Activated T-cell treated with anti-CD3 and anti-CD28 coated beads for 48 hours (primary cell): ENCODE measurements at places on chromosomes 6 and 20.

DNA sequence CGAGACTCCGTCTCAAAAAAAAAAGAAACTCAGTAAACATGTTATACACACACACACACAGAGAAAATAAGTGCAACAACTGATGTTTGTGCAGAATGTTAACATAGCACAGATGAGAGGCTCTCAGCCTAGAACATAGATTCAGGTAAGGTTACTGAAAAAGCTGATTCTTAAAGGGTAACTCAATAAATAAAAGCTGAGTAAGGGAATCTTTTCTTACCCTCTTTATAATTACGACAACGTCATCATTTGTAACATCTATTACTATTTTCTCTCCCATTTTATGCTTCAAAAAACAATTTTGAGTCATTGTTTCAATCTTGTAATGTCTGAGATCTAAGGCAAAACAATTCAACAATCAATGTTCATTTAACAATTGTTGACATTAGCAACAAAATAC is 644.8 kb downstream of the RFPL4B start:
- DNase-seq = no peak

GRCh38 chr20:47501482-47502270 is at the start of gene NCOA3:
Gene NCOA3, plus strand, starts transcription at chr20:47501887. Its CDS starts 120,361 bp downstream, at chr20:47622248.
- DNase-seq = peak; percentile 97

DNA sequence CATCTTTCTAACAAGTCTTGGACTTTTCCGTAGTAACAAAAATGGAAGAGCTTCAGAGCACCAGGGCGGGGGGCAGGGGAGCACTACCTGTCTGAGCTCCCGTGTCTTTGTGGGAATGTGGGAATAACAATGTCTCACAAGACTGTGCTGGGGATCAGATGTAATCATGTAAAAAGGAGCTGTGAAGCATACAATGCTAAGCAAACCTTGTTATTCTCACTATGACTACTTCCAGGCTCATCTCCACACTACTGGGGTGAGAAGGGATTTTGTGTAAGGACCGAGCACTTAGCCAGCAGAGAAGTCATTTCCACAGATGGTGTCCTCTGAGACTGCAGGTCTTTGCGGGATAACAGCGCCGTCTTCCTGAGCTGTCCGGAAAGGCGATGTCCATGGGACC is 27.1 kb downstream of the PRR18 start:
- no peak for DNase-seq

DNA sequence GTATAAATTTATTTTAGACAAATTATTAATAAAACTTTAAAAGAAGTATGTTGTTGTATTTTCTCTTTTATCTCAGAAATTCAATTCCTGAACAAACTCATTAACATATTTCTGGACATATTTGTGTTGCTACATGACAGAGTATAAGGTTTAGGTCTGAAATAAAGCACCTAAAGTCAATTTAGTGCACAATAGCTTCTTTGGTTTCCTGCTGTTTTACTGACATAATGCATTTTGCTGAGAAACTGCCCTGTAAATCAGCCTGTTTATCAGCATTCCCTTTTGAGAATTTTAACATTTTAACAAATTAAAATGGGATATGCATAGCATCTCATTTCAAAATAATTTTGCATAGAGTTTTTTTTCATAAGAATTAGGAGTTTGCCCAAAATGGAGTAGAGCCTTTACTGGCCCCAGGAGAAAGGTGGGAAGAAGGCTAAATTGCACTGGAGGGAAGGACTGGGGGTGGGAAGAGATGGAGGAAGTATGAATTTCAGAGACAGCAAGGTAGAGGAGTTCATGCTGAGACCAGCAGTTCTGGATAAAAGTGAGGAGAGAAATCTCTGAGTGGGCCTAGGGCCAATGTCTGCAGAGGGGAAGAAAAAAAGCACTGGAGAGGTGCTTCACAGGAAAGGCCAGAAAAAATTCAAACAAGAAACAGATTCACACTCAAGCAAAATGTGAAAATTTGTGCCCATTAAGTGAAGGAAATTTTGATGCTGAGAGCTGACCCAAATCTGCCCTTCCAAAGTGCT is 324.2 kb upstream of the HSF2 start:
- DNase-seq = no peak

DNA sequence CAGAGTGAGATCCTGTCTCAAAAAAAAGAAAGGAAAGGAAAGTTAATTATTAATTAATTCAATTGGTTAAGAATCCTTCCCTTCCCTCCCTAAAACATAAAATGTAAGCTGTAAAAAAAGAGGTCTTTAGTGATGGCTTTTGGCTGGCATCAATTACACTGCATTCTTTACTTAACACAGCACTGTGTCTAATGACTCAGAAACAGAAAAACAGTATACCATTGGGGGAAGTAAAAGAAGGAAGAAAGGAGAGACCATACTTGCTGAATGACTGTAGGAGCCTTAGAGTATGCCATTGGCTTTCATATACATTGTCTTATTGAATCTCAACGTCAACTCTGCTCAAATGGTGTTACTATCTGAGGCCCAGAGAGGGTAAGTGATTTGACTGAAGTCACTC is 18.3 kb upstream of the CITED2 start:
- no peak for DNase-seq

DNA sequence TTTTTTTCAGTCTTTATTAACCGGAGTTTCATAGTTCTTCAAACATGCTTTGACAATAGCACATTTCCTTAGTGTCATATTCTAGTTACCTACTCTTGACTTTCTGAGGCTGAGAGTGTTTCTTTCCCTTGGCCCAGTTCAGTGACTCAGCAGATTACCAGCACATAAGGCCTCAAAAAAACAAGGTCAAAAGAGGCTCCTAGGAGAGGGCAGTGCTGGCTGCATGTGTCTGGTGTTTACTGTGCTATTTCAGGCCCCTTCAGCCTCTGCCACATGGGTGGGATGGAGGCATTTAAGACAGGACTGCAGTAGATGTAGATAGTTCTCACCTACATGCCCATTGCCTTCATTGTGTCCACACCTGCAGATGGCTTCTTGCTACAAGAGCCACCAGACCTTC is 198.2 kb upstream of the SSTR4 start:
- DNase-seq = no peak

DNA sequence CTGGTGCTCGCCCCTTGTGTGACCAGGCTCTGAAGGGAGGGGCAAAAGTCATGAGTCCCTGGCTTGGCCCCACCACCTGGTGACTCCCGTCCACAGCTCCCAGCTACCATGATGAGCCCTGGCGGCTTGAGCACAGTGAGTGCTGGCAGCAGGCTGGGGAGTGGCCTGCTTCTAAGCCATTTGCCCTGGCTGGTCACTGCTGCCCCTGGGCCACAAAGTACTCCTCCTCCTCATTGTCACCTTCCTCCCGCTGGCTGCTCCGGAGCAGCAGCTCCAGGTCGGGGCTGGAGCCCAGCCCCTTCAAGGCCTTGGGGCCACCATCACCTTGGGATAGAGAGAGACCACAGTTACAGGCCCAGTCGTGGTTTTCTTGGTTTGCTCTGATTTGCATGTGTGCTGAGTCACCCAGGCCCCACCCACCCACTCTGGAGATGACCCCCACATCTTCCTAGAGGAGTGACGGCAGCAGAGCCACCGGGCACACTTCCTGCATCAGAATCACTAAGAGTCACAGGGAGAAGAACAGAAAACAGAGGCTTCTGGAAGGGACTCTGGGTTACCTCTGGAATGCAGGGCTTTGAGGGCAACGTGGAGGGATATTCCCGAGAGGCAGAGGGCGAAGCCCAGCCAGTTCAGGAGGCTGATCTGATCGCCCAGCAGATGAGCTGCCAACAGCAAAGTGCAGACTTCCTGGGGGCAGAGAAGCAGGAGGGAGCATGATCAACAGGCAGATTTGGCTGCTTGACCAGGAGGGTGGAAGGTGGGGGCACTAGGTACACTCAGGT is 42.1 kb upstream of the CDH22 start:
- DNase-seq = peak; percentile 14
